ENCODE measurements at places on chromosomes 1 and 21.

DNA sequence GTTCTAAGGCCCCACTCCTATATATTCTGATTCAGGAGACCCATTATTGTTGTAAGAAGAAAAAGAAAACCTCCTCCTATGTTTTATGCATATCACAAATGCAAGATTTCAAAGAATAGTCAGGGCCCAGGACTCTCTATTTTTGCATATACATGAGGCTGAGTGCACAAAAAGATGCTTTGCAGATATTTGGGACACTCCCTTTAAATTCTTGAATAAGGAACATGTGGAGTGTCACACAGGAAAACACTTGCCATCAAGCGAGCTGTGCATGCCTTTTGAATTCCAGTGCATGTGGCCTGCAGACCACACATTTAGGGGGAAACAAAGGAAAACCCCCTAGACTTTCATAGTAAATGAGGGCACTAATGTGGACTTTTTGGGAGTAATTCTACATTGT, 5.6 kb downstream of the MAP3K7CL start:
- no peak overlapping the region for H3K4me3 ChIP-seq
- no peaks in the 10 kb centered on the region for H3K27me3 ChIP-seq
- no peaks in the 10 kb centered on the region for H3K4me1 ChIP-seq
- H3K27ac ChIP-seq: no peak overlapping the region
- H3K36me3 ChIP-seq: no peaks in the 10 kb centered on the region

- no peak overlapping the region for H3K4me3 ChIP-seq
- H3K36me3 ChIP-seq: no peaks in the 10 kb centered on the region
- H3K27me3 ChIP-seq: no peaks in the 10 kb centered on the region
These were observed 64.5 kb upstream of the CSF1 start for GRCh38 chr1:109846162-109846561.

DNA sequence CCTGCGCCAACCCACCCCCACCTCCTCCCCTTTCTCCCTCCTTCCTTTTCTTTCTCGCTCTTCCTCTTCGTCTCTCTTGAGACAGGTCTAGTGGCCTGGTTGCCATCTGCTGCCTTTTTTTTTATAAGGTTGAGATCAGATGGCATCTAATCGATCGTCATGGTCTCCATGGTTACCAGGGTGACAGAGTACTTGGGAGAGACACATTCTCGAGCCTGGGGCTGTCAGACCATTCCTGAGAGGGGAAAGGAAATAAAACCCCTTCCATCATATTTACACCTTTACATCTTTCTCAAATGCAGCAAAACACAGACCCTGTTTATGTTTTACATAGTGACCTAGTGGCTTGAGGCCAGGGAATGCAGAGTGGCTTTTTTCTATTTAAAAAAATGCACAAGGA, 53.5 kb upstream of the SLC22A15 start:
- no peak overlapping the region for H3K27ac ChIP-seq
- no peak for DNase-seq
- H3K4me3 ChIP-seq: no peak overlapping the region
- no peaks in the 10 kb centered on the region for H3K4me1 ChIP-seq

- H3K27ac ChIP-seq: peak overlapping the region; percentile 96
- peak overlapping the region; percentile 40 for H3K4me3 ChIP-seq
- peaks cover 10% of the 10 kb centered on the region for H3K4me1 ChIP-seq
- peak; percentile 88 for DNase-seq
These were observed 134.7 kb upstream of the TNR start for GRCh38 chr1:175877939-175878737.

DNA sequence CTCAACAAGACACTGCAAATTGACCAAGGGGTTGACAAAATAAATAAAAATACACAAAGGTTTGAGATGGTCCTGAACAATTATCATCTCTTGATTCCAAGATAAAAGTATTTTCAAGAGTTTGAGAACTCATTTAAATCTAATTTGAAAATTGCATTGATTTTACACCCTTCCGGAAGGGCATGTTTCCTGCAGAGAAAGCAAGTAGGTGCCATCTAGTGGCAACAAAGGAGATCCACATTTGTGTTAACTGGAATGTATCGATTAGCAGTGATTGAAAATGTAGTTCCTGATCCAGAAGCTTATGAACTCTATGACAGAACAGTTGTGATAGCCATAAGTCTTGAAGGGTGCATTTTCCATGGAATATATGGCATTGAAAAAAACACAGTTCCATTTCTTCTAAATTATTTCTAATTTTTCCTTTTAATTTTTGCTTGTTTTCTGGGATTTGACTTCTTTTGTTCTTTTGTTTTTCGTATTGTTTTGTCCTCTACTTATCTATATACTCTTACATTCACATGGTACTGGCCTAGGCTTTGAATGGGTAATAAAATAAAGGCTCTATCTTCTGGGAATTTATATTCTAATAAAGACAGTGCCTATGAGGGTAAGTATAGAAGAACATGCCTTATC, 143.7 kb downstream of the DNM3 start:
- no peak overlapping the region for H3K4me3 ChIP-seq
- H3K27ac ChIP-seq: no peak overlapping the region
- H3K36me3 ChIP-seq: no peaks in the 10 kb centered on the region
- H3K4me1 ChIP-seq: no peaks in the 10 kb centered on the region
- no peak for DNase-seq

DNA sequence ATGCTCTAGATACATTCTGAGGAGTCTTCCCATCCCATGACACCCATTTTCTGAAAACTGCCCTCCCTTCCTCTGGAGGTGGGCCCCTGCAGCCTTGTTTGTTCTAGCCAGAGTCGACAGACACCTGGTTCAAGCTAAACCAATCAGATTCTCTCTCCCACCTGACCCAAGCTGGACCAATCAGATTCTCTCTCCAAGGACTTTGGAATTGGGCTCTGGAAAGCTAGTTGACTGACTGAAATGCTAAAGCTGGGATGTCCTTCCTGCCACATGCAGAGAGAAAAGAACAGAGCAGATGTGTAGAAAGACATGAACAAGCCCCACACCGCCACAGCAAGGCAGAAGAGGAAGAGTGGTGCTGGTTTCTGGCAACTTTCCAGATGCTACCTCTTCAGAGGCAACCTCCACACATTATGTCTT, 24.6 kb downstream of the ASAP3 start:
- H3K36me3 ChIP-seq: peaks cover 9% of the 10 kb centered on the region
- H3K4me1 ChIP-seq: no peaks in the 10 kb centered on the region
- no peaks in the 10 kb centered on the region for H3K27me3 ChIP-seq
- no peak for DNase-seq
- no peak overlapping the region for H3K4me3 ChIP-seq

DNA sequence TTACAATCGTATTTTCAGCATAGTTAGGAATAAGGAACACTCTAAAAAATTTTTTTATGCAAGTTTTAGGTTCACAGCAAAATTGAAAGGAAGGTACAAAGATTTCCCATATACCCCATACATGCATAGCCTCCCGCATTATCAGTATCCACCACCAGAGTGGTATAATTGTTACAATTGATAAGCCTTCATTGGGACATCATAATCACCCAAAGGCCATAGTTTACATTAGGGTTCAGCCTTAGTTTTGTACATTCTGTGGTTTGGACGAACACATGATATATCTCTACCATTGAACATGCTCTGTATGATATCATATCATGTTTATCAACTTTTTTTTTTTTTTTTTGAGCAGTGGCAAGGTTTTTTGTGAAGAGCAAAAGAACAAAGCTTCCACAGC, 180.0 kb downstream of the SDCCAG8 start:
- no peaks in the 10 kb centered on the region for H3K27me3 ChIP-seq

- H3K27ac ChIP-seq: no peak overlapping the region
- DNase-seq: no peak
- no peaks in the 10 kb centered on the region for H3K27me3 ChIP-seq
- H3K36me3 ChIP-seq: no peaks in the 10 kb centered on the region
These were observed 198.5 kb upstream of the FMN2 start for GRCh38 chr1:239893127-239893731.

GRCh38 chr1:65508051-65508450, 87.6 kb downstream of the LEPR start:
- H3K4me3 ChIP-seq: no peak overlapping the region
- no peak for DNase-seq
- peaks cover 11% of the 10 kb centered on the region for H3K4me1 ChIP-seq
- H3K27me3 ChIP-seq: no peaks in the 10 kb centered on the region

GRCh38 chr1:244006961-244007360, 44.1 kb upstream of the ZBTB18 start:
- H3K4me1 ChIP-seq: no peaks in the 10 kb centered on the region
- H3K36me3 ChIP-seq: no peaks in the 10 kb centered on the region
- H3K27ac ChIP-seq: no peak overlapping the region
- DNase-seq: no peak

DNA sequence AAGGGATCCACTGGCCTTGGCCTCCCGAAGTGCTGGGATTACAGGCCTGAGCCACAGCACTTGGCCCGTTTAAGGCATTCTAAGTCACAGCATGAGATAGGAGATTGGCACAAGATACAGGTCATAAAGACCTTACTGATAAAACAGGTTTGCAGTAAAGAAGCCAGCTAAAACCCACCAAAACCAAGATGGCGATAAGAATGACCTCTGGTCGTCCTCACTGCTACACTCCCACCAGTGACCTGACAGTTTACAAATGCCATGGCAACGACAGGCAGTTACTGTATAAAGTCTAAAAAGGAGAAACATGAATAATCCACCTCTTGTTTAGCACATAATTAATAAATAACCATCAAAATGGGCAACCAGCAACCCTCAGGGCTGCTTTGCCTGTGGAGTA, 33.3 kb upstream of the RCC2 start:
- H3K27ac ChIP-seq: no peak overlapping the region
- H3K27me3 ChIP-seq: no peaks in the 10 kb centered on the region
- H3K4me3 ChIP-seq: no peak overlapping the region
- DNase-seq: no peak

- H3K36me3 ChIP-seq: no peaks in the 10 kb centered on the region
- no peak overlapping the region for H3K27ac ChIP-seq
- no peaks in the 10 kb centered on the region for H3K4me1 ChIP-seq
- H3K4me3 ChIP-seq: no peak overlapping the region
- H3K27me3 ChIP-seq: no peaks in the 10 kb centered on the region
These were observed 20.5 kb downstream of the PLA2G4A start for GRCh38 chr1:186849271-186849671.

GRCh38 chr1:160006312-160006940, 25.4 kb downstream of the PIGM start:
- H3K4me3 ChIP-seq: no peak overlapping the region
- H3K4me1 ChIP-seq: no peaks in the 10 kb centered on the region
- no peaks in the 10 kb centered on the region for H3K36me3 ChIP-seq
- peak; percentile 23 for DNase-seq
- no peaks in the 10 kb centered on the region for H3K27me3 ChIP-seq
- H3K27ac ChIP-seq: no peak overlapping the region

DNA sequence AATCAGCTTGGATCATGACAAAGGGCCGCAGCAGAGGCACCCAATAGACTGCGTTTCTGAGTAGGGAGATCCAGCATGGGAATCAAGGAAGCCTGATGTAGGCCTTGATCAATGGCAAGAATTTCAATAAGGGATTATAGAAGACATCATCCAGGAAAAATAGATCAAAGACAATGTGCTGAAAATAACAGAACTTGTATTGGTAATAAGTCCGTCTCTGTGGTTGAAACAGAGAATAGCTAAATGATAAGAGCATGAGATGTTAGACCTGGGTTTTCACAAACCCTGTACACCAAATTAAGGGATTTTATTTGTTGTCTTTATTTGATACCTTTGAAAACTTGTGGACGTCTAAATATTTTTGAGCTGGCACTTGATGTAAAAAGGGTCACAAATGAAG, 228.0 kb upstream of the SGIP1 start:
- no peaks in the 10 kb centered on the region for H3K4me1 ChIP-seq
- H3K27me3 ChIP-seq: no peaks in the 10 kb centered on the region
- no peak overlapping the region for H3K27ac ChIP-seq
- H3K36me3 ChIP-seq: no peaks in the 10 kb centered on the region
- DNase-seq: no peak
- H3K4me3 ChIP-seq: no peak overlapping the region

DNA sequence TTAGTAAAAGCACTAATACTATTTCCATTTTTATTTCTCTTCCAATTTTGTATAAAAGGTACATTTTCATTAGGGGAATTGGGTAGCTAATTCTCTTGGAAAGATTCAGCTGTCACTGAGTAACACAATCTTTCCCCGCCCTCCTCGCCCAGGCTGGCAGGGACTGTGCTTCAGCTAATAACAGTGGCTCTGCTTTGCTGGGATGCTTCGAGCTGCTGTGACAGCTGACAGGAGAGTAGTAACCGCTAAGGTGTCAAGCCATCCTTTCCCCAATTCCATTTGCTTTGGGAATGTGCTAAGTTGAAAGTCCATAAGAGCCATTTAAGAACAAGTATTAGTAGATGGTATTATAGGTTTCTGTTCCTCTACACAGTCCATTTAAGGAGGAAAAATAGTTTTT, 106.7 kb upstream of the NRIP1 start:
- no peaks in the 10 kb centered on the region for H3K4me1 ChIP-seq
- no peak for DNase-seq
- H3K27me3 ChIP-seq: no peaks in the 10 kb centered on the region
- no peaks in the 10 kb centered on the region for H3K36me3 ChIP-seq
- no peak overlapping the region for H3K4me3 ChIP-seq
- H3K27ac ChIP-seq: no peak overlapping the region

GRCh38 chr1:60994369-60994768, 88.0 kb upstream of the NFIA start:
- H3K27ac ChIP-seq: peak overlapping the region; percentile 31
- H3K27me3 ChIP-seq: no peaks in the 10 kb centered on the region
- no peak for DNase-seq

DNA sequence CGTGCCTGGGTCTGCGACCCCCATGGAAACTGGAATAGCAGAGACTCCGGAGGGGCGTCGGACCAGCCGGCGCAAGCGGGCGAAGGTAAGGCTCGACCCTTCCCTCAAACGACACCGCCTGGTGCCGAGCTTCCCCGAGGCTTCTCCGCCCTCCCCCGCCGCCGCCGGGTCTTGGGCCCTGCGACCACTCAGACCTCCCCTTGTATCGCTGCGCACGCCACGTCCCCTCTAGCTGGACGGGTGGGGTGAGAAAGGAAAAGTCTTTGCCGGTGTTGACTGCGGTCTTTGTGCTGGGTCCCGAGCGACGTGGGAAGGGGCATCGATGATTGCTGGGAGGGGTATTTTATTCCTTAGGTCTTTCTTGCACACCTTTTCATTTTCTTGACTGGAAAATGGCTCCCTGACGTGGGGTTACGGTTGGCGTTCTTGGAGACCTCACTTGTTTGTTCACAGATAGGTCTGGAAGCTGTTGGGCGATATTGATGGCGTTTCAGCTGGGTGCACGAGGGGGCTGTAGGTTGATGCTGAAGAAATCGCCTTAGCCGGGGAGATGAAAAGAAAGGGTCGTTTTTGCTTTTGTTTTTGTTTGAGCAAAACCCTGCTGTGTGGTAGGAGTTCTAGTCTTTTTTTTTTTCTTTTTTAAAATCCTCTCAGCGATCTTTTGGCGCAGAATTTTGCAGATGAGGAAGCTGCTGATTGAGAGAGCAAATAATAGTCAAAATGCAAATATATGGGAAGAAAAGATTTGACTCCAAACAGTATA, 776 bp downstream of the KDM1A start:
- no peaks in the 10 kb centered on the region for H3K36me3 ChIP-seq
- peak overlapping the region; percentile 79 for H3K4me3 ChIP-seq
- peak overlapping the region; percentile 68 for H3K27ac ChIP-seq
- H3K27me3 ChIP-seq: no peaks in the 10 kb centered on the region

DNA sequence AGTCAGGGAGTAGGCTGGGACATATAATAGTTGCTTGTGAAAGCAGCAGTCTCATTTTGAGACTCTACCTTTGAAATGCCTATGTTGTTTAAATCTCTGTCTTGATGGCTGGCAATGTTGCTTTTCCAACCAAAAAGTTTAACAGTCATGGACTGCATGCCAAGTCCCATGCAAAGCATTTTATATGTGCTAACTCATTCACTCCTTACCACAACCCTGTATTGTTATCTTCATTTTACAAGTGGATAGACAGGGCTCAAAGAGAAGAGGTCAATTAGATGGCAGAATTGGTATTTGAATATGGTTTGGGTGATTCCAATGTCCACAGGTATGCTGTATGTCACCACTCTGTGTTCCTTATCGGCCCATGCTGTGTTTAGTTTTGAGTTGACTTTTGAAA, 331.4 kb upstream of the USP24 start:
- H3K4me1 ChIP-seq: no peaks in the 10 kb centered on the region
- H3K27me3 ChIP-seq: no peaks in the 10 kb centered on the region
